ENCODE measurements at places on chromosomes 3 and 15.

- no peak for DNase-seq
Measured at GRCh38 chr3:58163234-58163633, 47.5 kb downstream of the DNASE1L3 start.

DNA sequence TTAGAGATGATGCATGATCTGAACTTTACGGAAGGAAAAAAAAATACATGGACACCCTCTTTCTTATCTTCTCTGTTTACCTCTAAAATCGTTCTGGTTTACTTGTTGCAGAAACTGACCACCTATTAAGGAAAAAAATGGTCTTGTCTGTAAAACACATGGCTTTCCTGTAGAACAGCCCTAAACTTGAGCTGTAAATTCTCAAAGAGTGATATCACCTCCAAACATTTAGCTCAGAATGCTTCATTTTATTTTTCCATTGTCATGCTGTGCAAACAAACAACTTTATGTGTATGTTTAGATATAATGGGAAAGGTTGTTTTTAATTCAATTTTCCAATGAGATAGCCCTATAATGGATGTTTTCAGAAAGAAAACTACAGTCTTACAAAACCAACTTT, 237.4 kb upstream of the NR2F2 start:
- DNase-seq: no peak

GRCh38 chr3:107956991-107957900, 133.6 kb downstream of the CD47 start:
- no peak for DNase-seq

GRCh38 chr3:134829721-134830120, 34.7 kb downstream of the EPHB1 start:
- no peak for DNase-seq

DNA sequence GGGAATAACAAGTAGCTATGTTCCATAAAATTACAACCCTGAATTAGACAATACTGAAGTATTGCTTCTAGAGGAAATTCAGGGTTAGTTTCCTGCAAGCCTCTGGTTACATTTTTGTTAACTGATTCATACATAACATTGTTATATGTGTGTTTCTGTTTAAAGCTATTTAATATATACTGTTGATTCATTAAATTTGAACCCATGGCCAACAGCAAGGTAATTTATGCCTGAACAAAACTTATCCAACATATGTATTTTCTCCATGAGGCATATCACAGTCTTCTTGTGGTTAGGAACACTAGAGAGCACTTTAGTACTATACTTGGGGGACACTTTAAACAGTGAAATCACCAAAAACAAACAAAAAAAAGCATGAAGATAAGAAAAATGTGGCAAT, 47.7 kb upstream of the PTX3 start:
- DNase-seq: no peak

GRCh38 chr3:56737006-56737405, 53.9 kb upstream of the TASOR start:
- no peak for DNase-seq

DNA sequence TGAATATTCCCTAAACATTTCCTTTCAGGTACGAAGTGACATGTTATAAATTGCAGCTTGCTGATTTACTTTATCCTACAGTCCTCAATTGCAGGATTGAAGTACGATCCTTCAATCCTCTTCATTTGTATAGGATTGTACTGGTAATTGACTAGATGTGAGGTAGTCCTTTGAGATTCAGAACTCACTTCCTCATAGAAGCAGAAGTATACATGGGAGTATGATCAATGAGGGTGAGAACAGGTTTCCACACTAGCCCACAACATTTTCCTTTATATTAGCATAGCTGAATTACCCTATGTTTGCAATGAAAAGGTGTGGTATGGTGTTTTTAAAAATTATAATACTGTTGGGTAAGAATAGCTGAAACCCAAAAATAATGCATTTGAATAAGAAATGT, 160.0 kb upstream of the UMPS start:
- no peak for DNase-seq

DNA sequence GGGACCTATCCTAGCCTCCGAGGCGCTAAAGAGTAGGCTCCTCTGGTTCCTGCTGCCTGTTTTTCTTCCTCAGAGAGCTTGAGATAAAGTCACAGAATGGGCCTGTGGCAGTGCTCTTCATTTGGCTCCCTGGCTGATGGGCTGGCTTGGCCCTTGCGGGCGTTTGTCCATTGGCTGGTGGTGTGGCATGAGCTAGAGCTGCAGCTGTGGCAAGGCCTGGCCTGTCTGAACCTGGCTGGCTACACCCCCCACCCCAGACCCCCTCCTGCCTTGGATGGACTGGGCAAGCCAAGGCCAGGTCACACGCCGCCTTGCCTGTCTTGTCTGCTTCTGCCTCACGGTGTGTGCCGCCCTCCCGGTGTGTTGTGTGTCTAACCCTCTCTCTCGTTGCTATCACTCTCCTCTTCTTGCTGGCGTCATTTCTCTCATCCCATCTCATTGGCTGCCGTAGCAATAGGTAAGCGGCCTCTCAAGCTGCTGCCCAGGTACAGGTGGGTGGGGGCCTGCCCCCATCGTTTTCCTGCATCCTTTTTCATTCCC, 3.2 kb downstream of the AP2M1 start:
- no peak for DNase-seq

- peak; percentile 16 for DNase-seq
Measured at GRCh38 chr3:109532257-109533216, 195.2 kb upstream of the DPPA4 start.

GRCh38 chr15:77543159-77543882, 89.4 kb downstream of the LINGO1 start:
- DNase-seq: peak; percentile 60

- DNase-seq: no peak
Measured at GRCh38 chr3:38497031-38497430, 891 bp downstream of the EXOG start.

DNA sequence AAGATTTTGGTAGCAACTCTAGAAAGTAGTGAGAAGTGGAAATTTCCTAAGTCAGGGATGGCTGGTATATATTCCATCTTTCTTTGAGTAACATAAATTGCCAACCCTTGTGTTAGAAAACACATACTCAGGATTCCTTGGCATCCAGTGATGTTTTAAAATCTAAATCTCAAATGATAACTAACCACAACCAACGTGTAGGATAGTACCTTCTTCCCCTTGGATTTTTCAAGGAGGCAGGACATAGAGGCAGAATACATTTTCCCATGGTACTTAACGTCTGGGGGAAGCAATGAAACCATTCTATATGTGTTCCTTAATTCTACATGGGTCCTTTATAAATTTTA, 93.4 kb downstream of the WDR76 start:
- no peak for DNase-seq

DNA sequence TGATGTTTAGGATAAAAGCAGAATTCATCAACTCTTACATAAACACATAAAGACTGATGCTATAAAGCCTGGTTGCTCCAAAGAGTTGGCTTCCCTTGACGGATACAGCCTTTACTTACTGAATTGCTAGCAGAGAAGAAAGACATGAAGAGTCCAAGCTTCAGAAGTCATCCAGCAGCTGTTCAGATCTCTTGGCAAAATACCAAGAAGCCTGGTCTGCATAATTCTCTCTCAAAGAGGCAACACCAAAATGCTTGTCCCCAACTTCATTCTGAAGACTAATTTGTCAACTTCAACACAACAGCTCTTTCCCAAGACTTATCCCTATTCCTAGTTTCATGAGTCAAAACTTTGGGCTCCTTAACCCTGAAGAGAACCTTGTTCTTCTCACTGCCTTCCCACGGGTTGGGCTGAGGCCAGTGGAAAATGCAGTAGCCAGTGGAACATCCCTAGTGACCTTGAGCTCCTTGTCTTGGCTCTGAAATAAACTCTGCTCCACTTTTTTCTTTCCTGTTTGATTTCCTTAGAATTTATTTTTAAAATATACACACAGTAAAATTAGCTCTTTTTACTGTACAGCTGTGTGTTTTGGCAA, 119.2 kb upstream of the THBS1 start:
- DNase-seq: no peak

- no peak for DNase-seq
Measured at GRCh38 chr3:177721864-177722785, 524.8 kb upstream of the TBL1XR1 start.

- no peak for DNase-seq
Measured at GRCh38 chr3:127164615-127165014, 28.3 kb upstream of the PRR23E start.

- no peak for DNase-seq
Measured at GRCh38 chr15:93831641-93832040, 399.7 kb upstream of the MCTP2 start.

- no peak for DNase-seq
Measured at GRCh38 chr3:150577855-150578254, 25.3 kb upstream of the SELENOT start.

DNA sequence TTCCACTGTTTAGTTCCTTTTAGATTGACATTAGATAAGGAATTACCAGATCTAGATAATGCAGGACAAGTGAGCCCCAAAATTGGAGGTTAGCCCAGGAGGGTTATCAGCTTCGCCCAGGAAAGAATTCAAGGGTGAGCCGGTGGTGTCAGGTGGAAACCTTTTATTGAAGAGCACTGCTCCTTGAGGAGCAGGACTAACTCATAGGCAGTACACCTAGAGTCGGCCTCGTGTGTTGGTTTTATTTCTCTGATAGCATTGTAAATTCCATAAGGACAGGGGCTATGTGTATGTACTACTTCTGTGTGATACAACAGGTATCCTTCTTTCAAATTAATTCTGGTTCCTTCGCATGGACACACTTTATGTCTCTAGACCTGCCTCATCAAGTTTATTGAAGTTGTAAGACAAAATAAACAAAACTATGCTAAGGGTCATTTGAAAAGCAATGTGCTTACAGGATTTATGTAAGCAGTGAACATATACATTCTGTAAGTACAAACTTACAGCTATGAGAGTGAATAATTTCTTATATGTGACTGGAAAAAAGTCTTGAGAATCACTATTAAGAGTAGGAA, 57.2 kb downstream of the SNX4 start:
- no peak for DNase-seq

DNA sequence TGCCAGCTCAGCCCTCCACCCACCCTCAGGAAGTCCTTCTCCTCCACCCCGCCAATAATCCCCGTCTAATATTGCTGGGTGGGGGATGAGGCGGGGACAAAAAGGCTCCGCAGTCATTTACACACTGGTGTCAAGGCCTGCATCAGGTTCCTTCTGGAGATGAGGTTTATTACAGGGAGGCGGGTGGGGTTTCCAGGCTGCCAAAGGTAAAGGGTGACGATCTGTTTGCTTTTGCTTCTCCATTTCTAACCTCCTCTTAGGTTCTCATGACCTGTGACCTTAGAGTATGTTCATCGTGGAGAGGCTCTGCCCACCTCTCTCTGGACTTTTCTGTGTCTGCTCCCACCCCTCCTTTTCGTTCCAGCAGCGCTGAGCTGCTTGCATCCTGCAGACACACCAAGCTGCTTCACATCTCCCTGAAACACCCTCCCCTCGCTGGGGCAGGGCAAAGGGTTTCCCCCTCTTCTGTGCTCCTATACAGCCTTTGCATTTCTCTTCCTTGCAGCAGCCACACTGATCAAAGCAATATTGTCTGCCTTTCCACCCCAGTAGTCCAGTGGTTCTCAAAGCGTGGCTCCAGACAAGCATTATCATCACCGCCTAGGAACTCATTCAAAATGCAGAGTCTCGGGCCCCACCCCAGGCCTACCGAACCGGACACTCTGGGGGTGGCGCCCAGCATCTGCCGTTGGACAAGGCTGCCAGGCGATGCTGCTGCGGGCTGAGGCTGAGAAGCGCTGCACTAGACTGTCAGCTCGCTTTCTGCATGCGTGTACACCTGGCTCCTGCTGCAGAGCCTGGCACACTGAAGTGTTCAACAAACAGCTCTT, 26.6 kb downstream of the CA12 start:
- DNase-seq: no peak

GRCh38 chr3:125638799-125639198, 43.5 kb upstream of the OSBPL11 start:
- no peak for DNase-seq
